Fibroblast of gingiva (primary cell): ENCODE measurements at places on chromosomes 4 and X.

- DNase-seq, result no peak
These were observed 832 bp upstream of the EVC2 start for GRCh38 chr4:5709207-5709575.

DNA sequence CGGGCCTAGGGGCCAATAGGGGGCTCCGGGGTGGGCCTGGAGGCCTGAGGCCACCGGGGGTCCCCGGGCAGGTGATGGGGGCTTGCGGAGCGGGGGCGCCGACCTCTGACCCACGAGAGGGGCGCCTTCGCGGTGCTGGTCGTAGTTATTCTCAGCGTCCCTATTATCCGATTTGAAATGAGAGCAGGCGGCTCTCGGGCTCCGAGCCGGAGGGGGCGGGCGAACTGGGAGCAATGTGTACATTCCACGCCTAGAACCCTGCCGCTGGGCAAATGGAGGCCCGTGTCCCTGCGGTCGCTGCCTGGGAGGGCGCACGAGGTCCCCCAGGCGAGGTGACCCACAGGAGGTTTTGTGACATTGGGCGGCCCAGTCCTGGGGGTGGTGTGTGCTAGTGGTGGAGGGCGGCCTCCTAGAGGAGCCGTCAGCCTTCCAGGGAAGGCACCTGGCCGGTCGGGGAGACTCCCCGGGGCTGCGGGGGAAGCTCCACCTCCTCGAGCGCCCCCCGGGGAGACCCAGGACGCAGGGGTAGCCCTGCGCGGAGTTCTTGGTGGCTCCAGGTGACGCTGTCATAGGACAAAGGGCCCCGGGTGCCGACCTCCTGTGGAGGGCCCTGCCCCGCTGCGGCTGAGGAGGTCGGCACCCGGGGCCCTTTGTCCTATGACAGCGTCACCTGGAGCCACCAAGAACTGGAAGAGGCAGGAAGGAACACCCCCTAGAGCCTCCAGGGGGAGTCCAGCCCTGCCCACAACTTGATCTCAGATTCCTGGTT is 102.6 kb upstream of the PRKX start:
- DNase-seq, result peak; percentile 31

DNA sequence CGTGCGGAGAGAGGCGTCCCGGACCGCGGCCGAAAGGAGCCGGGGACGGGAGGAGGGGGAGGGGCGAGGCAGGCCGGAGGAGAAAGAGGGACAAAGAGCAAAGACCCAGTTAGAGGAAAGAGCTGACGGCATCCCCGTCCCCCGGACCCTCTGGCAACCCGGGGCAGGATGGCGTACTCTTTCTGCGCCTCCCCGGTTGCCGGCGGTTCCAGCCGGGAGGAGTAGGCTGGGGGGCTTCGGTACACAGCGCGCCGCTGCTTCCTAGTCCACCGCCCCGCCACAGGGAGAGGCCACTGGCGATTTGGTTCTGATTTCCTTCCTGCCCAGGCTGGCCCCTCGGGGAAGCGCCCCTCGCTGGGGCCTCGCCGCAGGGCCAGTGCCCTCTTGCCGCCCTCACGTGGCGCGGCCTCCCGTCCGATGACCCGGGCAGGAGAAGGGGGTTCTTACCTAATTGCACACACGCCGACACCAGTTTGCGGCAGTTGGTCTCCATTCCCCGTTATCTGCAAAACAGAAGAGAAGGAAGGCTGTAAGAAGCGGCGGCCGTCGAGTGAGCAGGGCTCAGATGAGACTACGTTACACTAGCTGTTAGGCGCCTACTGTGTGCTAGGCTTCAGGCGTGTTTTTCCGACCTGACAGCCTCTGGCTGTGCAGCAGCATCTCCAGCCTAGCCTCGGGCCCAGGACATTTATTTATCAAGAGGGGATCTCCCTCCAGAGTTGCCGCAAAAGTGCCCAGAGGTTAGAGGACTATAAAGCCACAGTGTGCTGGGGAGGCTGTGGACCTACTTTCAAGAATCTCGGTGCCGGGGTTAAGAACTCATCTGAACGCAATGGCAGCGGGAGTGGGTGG is 9.9 kb upstream of the PITX2 start:
- no peak for DNase-seq

GRCh38 chr4:77819404-77819842 is 255 bp upstream of the CNOT6L start:
- no peak for DNase-seq

DNA sequence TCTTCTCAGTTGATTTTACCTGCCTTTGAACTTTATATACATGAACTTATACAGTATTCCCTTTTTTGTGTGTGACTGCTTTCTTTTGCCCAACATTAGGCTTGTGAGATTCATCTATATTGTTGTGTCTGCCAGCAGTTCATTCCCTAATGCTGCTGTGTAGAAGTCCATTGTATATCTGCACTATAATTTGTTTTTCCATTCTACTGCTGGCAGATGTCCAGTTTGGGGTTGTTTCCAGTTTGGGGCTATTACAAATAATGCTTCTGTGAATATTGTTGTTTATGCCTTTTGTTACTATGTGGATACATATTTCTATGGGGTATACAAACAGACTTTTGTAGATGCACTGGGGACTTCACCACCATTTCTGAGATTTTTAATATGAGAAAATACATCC is 268.4 kb downstream of the DCTD start:
- no peak for DNase-seq

DNA sequence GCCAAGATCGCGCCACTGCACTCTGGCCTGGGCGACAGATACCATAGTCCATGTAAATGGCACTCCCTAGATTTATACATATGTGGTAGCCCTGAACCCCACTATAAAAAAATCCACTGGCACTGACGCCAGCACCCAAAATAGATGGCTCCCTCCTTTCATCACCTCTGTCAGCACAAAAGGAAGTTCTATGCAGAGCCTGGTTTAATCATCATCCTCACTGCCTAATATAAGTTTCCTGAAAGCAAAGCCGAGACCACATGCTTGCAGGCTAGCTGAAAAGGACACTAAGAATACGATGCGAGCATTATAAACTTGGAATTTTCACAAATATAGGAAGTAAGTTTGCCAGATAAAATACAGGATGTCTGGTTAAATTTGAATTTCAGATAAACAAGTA is 27.5 kb upstream of the DOCK11 start:
- no peak for DNase-seq

- DNase-seq, result peak; percentile 28
These were observed 387.5 kb upstream of the FTHL17 start for GRCh38 chrX:31459361-31459760.

DNA sequence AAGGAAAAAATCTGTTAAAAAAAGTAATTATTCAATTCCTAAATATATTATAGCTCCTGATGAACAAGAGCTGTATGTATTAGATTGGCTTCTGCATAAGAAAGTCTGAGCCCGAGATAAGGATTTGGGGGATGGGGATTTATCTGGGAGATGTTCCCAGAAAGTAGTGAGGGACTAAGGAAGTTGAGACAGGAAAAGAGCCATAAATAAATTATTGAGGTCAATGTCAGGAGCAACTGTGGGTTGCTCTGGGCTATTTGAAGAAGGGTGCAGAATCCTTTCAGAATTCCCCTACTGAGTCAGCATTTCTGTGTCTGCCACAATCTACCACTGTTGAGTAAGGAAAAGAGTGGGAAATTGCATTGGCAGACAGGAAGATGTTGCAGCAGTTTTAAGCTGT is 3.1 kb upstream of the TDO2 start:
- peak; percentile 52 for DNase-seq

- peak; percentile 49 for DNase-seq
These were observed 195.2 kb upstream of the C1QTNF7 start for GRCh38 chr4:15232366-15233263.

GRCh38 chr4:95193391-95194224 is 355.2 kb downstream of the UNC5C start:
- DNase-seq, result no peak

- DNase-seq, result no peak
These were observed 284.2 kb upstream of the F9 start for GRCh38 chrX:139246295-139246694.

GRCh38 chr4:143391261-143391660 is 54.6 kb downstream of the GAB1 start:
- DNase-seq, result no peak

- DNase-seq, result peak; percentile 9
These were observed 34.1 kb upstream of the ZNF81 start for GRCh38 chrX:47802589-47802988.

DNA sequence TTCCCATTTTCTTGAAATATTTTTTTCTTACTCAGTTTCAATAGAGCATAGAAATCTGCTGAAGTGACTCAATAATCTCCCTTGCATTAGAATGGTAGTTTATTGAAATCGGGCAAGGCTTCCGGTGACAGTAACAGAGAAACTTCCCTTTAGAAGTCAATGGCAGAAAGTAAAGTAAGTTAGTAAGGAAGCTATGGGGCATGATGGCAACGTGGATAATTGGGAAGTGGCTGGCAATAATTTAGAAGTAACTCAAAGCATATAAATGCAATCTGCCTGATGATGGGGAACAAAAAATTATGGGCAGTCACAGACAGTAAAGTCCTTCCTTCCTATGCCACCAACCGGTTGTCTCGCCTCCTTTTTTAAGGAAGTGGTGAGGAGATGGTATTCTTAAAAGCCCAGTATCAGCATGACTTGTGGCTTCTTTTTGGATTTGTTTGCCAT is 7.6 kb downstream of the CYBB start:
- no peak for DNase-seq

- DNase-seq, result no peak
These were observed 101.5 kb downstream of the CCDC160 start for GRCh38 chrX:134338527-134338926.

GRCh38 chr4:56651056-56651350 is 30.1 kb downstream of the HOPX start:
- no peak for DNase-seq

- DNase-seq, result no peak
These were observed 507.9 kb downstream of the MID1IP1 start for GRCh38 chrX:39309018-39309635.

GRCh38 chr4:183621875-183622274 is 37.1 kb downstream of the RWDD4 start:
- DNase-seq, result no peak

- no peak for DNase-seq
These were observed at the start of gene CT83 for GRCh38 chrX:116462822-116463221. Gene CT83 (minus strand): TSS chrX:116462976. CDS start chrX:116462856, 120 bp downstream.

GRCh38 chrX:959595-959994 is 252.9 kb downstream of the CRLF2 start:
- no peak for DNase-seq

DNA sequence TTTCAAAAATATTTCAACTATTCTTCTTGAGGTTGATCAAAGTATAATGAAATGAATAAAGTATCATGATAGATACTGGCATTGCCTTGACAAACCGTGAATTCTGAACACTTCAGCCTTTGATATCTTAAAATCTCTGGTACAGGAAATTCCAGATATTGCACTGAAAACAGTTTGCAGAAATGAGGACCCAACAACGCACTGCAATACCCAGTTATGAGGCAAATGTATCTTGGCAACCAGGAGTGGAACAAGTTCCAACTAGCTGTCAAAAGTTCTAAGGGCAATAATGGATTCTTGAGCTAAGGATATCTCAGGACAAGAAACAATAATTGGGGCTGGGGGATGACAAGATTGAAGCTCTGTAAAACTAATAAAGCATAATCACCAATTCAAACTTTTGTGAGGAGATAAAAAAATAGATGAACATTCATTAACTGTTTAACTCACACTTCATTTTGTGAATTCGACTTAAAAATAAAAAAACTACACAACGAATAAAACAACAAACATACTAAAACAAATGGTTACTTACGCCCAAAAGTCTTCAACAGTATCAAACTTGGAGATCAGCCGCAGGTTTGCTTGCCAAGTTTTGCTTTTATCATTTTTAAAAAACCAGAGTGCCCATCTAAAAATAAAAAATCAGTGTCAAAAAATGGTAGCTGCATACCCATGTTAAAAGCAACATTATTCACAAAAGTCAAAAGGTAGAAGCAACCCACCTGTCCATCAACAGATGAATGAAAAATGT is 38.1 kb downstream of the EIF4E start:
- DNase-seq, result no peak

DNA sequence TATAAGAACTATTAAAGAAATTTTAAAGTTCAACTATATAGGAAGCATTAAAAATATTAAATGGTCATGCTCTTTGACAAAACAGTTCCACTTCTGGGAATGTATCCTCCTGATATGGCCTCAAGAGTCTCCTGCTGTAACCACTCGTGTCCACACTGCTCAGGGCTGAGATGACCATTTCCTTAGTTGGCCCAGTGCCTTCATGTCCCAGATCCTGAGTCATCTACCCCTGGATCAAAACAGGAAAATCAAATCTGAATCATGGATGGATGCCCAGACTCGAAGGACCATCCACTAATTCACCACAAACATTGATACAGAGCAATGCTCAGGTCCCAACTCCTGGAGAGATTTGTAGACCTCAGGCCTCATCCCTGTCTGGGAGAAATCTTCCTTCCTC is 44.7 kb downstream of the GPRASP3 start:
- DNase-seq, result peak; percentile 74

GRCh38 chr4:62256479-62256878 is 1056.4 kb downstream of the ADGRL3 start:
- no peak for DNase-seq

- DNase-seq, result no peak
These were observed 36.1 kb downstream of the TMEM165 start for GRCh38 chr4:55431710-55432336.

GRCh38 chrX:38940547-38940946 is 139.3 kb downstream of the MID1IP1 start:
- peak; percentile 26 for DNase-seq
